Lower lobe of right lung (tissue), 2 donors: ENCODE measurements at places on chromosomes 12 and 14. TPM values are rescaled to one million over a fixed set of nuclear protein-coding genes. Genes with fewer than 3 reads are reported as not detected.

GRCh38 chr12:18629916-18630315 is 107.9 kb downstream of the PLCZ1 start:
- H3K4me1 ChIP-seq, result no peaks in the 10 kb centered on the region
- no peaks in the 10 kb centered on the region for H3K27me3 ChIP-seq
- H3K4me3 ChIP-seq, result no peak overlapping the region

DNA sequence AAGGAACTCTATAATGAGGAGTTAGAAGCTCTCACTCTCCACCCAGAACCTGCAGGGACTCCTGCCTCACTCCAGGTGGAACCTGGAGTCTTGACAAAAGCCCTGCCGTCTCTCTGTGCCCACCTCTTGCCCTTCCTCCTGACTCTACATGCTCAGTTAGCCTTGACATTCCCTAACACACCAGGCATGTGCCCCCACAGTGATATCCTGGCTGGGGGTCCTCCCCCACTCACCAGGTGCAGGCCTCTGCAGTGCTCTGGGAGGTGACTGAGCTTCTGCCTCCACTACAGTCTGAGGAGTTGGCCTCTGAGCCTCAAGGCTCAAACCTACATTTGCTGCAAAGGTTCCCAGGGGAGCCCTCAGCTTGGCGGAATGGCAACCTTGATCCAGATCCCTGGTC is 300.7 kb downstream of the ADGRD1 start:
- DNase-seq, result no peak
- no peak overlapping the region for H3K4me3 ChIP-seq
- no peaks in the 10 kb centered on the region for H3K4me1 ChIP-seq
- no peak overlapping the region for H3K27ac ChIP-seq

DNA sequence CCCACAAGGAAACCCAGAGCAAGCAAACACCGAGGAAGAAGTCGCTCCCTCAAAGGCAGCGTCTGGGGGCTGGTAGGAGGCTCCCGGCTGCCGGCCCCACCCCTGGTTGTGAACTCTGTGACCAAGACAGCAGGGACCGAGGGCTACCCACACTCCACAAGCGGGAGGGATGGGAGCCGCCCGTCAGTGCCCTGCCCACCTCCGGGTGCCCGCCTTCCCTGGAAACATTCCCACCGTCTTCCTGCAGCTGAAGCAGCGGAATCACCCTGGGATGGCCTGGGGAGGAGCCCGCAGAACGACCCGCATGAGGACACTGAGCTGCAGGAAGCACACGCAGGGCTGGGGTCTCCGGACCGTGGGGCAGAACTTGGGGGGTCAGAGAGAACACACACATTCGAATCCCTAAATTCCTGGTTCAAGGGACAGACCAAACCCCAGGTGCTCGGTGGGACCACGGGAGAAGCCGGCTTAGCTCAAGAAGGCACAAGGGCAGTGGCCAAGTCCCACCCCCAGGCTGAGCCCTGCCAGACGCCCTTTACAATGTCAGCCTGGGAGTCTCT is 33.5 kb upstream of the C14orf180 start:
- H3K27me3 ChIP-seq, result peaks cover 43% of the 10 kb centered on the region
- H3K36me3 ChIP-seq, result no peaks in the 10 kb centered on the region
- H3K4me1 ChIP-seq, result no peaks in the 10 kb centered on the region
- H3K4me3 ChIP-seq, result peak overlapping the region; percentile 3
- no peak overlapping the region for H3K27ac ChIP-seq
- peak; percentile 23 for DNase-seq

The KRT5 gene
- 0.65 TPM for total RNA-seq
